CD14-positive monocyte (primary cell): ENCODE measurements at places on chromosomes 16 and 17.
A peak's percentile ranks its signal among the peaks of the same experiment; 100 is the strongest.

- DNase-seq = no peak
These were observed 7.8 kb upstream of the C1QBP start for GRCh38 chr17:5446786-5447185.

GRCh38 chr17:66089764-66090163 lies 102.2 kb downstream of the CEP112 start:
- DNase-seq = no peak

DNA sequence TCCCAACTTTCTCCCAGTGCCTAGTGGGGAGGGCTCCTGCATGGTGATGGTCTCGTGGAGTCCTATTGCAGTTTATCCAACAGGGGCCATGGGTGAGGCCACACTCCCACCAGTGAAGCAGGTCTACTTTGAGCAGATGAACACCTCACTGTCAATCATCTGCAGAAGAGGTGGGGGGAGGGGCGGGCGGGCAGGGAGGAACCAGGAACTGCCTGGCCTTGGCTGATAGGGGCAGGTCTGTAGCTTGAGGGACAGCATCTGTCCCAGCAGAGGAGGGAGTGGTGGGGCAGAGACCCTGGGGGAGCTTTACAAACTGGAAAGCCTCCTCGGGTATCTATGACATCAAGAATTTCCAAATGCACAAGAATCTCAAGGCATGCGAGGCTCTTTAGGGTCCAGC lies 58.7 kb upstream of the ZNF423 start:
- no peak for DNase-seq

GRCh38 chr17:76264755-76265623 lies at the start of gene UBALD2:
TSS of gene UBALD2 (plus strand) at chr17:76265348. CDS start at chr17:76265506, 158 bp downstream.
- peak; percentile 98 for DNase-seq

- DNase-seq = no peak
These were observed 425.0 kb downstream of the HAPSTR1 start for GRCh38 chr16:9516444-9516843.

DNA sequence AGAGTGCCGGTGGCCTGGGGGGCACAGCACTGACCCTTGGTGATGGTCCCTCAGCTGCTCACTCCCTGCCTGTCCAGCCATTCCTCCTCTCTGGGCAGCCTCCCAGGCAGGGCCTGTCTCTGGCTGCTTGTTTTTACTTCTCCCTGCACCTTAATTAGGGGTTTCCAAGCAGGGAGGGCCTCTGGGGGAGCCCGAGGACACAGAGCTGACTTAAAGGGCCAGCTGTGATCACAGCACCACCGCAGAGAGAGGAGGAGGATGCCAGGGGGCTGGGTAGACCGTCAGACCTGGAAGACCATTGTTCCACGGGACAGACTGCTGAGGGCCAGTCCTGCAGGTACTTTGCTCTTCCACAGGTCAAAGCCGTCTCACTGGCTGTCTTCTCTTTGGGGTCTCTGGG lies 1.2 kb upstream of the DPH1 start:
- DNase-seq = no peak

DNA sequence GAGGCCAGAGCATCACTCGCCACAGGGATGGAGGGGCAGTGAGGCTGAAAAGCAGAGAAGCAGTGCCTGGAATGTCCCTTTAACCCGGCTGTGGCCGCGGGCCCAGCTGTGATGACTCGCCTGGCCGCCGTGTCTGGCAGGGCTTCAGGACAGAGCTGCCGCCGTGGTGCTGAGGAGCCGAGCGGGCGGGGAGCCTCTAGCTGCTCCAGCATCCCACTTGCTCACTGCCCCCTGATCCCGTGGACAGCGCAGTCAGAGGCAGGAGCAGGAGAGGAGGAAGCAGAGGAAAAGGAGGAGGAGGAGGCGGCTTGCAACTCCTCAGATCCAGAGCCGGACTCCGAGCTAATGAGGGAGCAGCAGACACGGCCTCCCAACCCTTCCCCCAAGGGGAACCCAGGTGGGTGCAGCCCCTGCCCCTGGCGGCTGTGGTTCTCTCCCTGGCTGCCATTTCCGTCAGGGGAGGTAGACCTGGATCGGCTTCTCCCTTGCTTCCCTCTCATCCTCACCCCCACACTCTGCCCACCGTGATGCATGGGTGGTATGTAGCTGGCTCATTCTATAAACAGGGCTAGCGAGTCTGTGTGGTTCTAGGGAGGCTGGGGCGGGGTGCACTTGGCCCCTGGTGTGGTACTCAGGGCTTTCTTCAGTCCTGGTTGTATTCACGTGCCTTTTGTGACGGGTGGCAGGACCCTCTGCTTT lies 165.7 kb downstream of the CMIP start:
- DNase-seq = no peak

DNA sequence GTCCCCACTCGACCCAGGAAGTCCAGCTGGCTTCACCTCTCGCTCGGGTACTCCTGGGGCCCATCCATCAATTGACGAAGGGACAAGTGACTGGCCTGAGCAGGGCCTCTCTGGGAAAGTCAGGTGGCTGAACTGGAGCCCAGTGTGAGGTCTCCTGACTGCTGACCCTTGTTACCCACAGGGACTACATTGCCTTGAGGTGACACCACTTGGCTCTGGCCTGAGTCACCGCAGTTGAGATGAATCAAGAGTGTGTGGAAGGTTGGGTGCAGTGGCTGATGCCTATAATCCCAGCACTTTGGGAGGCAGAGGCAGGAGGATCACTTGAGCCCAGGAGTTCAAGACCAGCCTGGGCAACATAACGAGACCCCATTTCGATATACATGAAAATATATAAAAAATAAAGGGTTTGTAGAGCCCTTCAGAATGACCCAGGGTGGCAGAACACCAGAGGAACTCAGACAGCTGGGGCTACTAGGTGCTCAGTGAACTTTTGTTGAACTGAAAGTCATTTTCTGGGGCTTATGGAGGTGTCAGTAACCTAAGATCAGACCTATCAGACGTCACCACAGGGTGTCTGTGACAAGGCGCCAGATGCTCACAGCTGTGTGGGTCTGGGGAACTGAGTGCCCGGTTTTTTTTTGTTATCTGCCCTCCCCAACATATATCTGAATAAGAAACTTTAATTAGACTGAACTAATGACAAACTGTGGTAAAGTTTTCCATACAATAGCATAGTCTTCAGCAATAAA lies 14.8 kb upstream of the ZFP90 start:
- no peak for DNase-seq

DNA sequence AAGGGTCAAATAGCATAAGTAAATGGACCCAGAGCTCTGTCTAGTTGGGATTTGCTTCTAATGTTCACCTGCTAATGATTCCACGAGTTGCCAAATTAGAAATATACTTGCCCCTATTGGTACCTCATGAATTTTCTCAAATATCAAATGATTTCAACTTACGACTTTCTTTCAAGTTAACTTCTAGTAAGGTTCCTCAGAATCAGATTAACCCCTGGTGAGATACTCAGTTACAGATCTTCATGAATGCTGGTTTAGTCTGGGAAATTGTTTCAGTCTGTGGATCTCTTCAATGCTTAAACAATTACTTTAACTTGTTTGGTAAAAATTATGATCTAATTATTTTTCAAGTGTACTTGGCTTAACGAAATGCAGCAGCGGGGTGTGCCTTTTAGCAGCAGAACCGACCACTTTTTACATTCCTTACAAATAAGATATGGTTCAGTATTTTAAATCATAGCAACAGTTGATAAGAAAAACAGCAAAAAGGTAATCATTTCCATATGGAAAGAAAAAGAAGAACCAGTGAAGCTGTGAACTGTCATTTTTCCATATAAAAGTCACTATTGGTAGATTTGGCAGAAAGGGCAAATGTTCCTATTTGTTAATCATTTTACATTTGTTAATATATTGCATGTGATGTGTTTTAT lies 34.5 kb downstream of the TUBD1 start:
- no peak for DNase-seq

DNA sequence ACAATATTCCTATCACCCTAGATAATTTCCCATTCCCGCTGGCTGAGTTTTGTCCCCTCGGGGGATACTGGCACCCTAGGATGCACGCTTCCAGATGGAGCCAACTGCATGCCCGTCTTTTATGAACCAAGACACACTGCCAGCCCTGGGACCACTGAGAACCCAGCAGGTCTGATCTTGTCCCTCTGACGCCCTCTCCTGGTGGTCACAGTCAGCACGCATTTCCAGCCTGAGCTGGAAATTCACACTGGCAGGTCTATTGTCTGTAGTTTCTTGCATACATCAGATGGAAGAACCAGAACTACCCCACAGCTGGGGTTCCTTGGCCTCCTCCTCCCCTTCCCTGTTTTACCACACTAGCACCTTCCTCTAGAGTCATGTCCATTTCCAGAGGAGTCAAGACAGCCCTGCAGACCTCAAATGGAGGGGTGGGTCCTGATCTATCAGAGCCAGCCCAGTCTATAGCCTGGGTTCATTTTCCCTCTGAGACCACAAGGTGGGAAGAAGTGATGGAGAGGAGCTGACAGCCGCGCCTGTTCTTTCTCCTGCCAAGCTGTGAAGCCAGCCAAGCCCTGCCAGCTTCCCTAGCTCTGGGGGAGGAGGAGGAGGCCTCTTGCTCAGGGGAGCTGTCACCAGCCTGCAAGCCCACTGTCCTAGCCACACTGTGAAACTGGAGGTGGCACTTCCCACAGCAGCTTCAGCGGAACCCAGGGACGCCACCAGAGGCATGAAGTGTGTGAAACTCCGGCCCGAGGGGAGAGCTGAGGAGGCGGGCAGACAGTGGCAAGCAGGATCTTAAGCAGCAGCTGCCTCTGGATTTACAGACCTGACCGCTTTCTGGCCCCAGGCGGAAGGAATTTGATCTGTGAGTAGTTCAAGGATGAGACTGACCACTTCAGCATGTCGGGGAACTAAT lies 29.3 kb downstream of the MXRA7 start:
- peak; percentile 42 for DNase-seq

GRCh38 chr16:86963600-86964575 lies 353.3 kb downstream of the C16orf95 start:
- no peak for DNase-seq

DNA sequence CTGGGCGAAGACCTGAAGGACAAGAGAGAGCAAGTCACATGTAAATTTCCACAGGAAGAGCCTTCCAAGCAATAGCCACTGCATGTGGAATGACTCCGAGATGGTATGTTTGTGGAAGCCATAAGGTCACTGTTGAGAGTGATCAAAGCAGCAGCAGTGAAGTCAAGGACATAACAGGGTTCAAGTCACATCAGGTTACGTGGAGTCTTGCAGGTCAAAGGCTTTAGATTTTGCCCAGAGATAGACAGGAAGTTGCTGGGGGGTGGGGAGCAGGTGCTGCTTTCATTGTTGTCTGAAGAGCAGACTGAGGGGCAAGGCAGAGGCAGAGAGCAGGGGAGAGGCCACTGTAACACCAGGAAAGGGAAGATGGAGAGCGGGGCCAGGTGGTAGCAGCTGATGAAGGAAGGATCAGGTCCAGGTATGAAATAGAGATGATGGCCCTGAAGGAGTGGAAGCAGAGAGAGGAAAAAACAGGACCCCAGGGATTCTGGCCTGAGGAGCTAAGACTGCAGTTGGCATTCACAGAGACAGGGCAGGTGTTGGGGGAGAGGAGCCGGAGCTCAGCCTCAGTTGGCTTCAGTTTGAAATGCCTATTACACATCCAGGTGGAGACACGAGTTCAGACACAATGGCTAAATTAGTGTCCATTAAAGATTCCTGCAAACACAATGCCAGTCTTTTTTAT lies 129.3 kb upstream of the AXIN2 start:
- no peak for DNase-seq

DNA sequence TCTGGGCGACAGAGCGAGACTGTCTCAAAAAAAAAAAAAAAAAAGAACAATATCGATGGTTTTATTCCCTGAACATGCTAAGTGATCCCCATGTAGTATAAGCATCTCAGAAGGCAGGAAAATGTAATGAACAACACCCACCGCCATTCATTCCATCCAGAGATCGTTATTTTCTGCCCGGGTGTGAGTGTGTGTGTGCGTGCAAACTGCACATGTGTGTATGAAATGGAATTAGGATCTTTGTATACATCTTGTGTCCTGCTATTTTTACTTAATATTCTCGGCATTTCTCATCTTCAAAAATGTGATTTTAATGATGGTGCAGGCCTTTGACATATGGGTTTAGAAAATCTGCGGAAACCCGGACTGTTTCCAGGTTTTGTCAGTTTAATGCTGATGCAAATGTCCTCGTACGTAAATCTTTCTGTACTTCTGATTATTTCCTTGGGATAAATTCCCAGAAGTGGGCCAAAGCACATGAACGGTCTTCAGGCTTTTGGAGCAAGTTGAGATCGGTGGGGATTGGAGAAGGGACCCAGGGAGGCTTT lies 254.8 kb downstream of the SEC14L1 start:
- no peak for DNase-seq

DNA sequence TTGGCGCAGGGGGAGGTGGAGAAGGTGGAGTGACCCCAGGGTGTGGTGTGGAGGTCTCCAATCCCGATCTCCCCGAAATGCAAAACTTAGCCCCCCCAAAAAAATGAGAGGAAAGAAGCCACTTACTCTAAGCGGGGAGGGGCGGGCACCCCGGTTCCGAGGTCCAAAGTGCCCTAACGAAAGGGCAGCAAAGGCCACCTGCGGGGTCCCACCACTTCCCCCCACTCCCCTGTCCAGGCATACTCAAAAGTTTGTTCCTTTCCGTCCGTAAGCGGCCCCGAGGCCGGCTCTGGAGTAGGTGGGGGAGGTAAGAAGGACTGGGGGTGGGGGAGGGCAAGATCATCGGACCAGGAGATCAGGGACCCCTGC lies 1.1 kb downstream of the TOX3 start:
- no peak for DNase-seq

GRCh38 chr17:36030956-36031355 lies 13.2 kb upstream of the CCL23 start:
- DNase-seq = no peak

DNA sequence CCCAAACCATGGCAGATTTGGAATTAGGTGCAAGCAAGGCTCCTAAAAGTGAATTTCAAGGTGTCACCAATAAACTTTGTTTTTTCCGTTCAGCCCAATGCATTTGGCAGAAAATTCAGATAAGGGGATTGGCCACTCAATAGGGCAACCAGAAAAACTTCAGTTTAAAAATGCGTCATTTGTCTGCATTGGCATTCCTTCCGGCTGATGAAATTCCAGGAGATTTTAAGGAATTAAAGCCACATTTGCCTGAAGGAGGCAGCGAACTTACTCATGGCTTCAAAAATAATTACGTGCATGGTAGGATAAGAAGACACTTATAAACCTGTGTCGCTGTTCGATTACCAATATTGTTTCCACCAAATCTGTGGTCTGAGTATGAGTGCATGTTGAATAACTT lies 151.9 kb downstream of the SALL1 start:
- no peak for DNase-seq

- DNase-seq = no peak
These were observed 21.9 kb downstream of the CPPED1 start for GRCh38 chr16:12781777-12782176.
